ENCODE measurements at places on chromosomes 3 and 15. TPM values are rescaled to one million over a fixed set of nuclear protein-coding genes. Genes with fewer than 3 reads are reported as not detected.

VEPH1 gene
- total RNA-seq, result 0.53 TPM

CP gene
- 6.1 TPM for total RNA-seq

GOLGA6A gene
- 0.09 TPM for total RNA-seq

CCDC71 gene
- total RNA-seq, result 12.1 TPM

ASB14 gene
- not detected for total RNA-seq

A4GNT gene
- not detected for total RNA-seq

GUCA1C gene
- not detected for total RNA-seq

FBXO40 gene
- not detected for total RNA-seq

C2CD4B gene
- total RNA-seq, result 0.37 TPM

TTLL13 gene
- 0.57 TPM for total RNA-seq

ACTRT3 gene
- 2.6 TPM for total RNA-seq
